ENCODE measurements at places on chromosomes 6 and 20.

- no peaks in the 10 kb centered on the region for H3K36me3 ChIP-seq
- no peak for DNase-seq
- H3K27ac ChIP-seq: no peak overlapping the region
- H3K27me3 ChIP-seq: peaks cover 3% of the 10 kb centered on the region
- H3K4me3 ChIP-seq: no peak overlapping the region
Observed at GRCh38 chr6:6436946-6437345, 116.5 kb upstream of the F13A1 start.

- H3K27me3 ChIP-seq: no peaks in the 10 kb centered on the region
- H3K36me3 ChIP-seq: no peaks in the 10 kb centered on the region
- H3K27ac ChIP-seq: no peak overlapping the region
- H3K4me3 ChIP-seq: no peak overlapping the region
Observed at GRCh38 chr6:25086500-25087091, 150.8 kb upstream of the RIPOR2 start.

DNA sequence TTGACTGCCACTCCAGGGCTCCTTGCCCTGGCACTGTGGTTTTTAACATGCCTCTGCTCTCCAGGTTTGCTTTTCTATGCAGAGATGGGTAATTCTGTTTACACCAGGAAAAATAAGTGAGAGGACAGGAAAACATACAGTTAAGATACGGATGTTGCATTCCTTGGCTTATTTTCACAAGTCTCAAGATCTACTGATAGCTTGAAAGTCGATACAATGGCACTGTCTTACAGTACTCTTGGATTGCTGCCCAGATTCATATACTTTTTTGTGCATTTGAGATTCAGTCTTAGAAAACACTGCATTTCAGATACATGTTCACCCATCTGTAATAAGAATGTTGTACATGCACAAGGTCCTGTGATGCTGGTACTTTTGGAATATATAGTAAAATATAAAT, 159.6 kb upstream of the FLRT3 start:
- H3K27ac ChIP-seq: no peak overlapping the region
- no peaks in the 10 kb centered on the region for H3K4me1 ChIP-seq
- H3K27me3 ChIP-seq: no peaks in the 10 kb centered on the region

- H3K4me3 ChIP-seq: no peak overlapping the region
- no peaks in the 10 kb centered on the region for H3K4me1 ChIP-seq
- H3K27me3 ChIP-seq: no peaks in the 10 kb centered on the region
- no peak for DNase-seq
- H3K27ac ChIP-seq: no peak overlapping the region
Observed at GRCh38 chr6:2149361-2150006, 95.9 kb downstream of the GMDS start.
